WERI-Rb-1 (cell line): ENCODE measurements at places on chromosomes 3 and 15.

GRCh38 chr3:66442254-66443117, 58.3 kb downstream of the LRIG1 start:
- no peak for DNase-seq

GRCh38 chr3:12196684-12197083, 38.0 kb upstream of the TIMP4 start:
- peak; percentile 16 for DNase-seq

DNA sequence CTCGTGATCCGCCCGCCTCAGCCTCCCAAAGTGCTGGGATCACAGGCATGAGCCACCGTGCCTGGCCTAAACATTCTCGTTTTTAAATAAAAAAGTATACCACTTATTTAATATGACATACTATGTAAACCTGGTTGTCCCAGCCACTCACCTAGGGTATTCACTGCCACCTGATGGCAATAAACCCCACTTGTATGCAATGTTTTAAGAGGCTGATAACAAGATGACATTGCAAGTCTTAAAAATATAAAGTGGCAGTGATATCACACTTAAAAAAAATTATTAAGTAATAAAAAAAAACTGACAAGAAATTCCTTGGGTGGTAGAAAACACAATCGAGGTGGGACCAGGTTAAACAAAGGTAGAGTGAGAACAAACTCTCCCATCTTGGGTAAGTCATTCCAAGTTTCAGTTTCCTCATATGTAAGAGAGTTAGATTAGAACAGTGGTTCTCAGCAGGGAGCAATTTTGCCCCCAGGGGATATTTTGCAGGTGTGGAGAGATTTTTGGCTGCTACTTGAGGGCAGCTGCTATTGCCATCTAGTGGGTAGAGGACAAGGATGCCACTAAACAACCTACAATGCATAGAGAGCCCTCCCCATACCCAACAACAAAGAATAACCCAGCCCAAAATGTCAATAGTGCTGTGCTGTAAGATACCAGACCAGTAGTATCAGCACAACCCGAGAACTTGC, 14.5 kb downstream of the ARF4 start:
- DNase-seq = no peak

DNA sequence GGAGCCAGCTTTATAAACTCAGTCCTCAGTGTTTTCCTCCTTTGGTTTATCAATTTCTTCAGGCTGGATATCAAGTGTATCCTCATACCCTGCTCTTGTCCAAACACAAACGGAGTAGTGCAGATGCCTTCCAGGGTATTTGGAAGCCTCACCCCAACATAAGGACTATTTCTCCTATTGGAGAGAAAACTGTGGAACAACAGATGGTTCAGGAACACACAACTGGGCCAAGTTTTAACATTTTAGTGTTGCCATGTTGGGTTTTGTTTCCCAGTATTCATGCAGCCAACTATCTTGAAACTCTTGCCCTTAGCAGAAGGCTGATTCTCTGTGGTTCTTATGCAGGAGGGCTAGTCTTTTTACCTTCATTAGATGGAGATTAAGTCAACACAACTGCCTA, 398.1 kb downstream of the GABRB3 start:
- DNase-seq = no peak

DNA sequence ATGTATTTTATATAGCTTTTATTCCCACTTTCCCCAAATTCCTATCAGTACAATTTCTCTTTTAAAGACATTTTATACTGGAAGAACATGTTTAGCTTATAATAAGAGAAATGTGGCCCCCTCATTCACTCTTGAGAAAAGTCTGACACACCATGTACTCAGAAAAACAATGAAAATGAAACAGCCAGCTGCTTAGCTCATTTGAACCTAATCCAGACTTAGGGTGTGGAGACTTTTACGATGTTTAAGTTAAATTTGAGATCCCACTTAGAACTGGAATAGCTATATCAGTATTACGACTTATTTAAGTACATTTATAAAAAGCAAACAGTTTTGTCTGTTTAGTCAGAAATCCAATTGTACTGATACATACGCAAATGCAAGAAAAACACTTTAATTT, 252.3 kb upstream of the ARRDC4 start:
- no peak for DNase-seq

DNA sequence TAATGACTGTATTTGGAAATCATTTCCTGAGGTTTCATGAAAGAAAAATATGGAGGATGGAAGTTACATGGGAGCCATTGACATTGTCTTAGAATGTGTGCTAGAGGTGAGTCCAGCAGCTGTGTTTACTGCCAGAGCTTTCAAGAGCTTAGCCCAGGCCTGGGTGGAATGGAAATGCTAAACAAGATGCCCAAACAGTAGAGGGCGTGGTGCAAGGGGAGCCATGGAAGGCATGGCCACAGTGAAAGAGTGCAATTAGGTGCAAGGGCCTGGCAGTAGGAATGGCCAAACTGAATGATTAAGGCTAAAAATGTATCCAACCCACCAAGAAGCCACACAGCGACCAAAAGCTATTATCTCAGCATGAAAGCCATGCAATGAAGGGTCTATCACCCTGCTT, 257.7 kb upstream of the NR2F2 start:
- DNase-seq = no peak

GRCh38 chr3:28188686-28189085, 52.7 kb upstream of the CMC1 start:
- DNase-seq = no peak

GRCh38 chr3:131348911-131349310, 32.7 kb upstream of the NUDT16 start:
- no peak for DNase-seq

DNA sequence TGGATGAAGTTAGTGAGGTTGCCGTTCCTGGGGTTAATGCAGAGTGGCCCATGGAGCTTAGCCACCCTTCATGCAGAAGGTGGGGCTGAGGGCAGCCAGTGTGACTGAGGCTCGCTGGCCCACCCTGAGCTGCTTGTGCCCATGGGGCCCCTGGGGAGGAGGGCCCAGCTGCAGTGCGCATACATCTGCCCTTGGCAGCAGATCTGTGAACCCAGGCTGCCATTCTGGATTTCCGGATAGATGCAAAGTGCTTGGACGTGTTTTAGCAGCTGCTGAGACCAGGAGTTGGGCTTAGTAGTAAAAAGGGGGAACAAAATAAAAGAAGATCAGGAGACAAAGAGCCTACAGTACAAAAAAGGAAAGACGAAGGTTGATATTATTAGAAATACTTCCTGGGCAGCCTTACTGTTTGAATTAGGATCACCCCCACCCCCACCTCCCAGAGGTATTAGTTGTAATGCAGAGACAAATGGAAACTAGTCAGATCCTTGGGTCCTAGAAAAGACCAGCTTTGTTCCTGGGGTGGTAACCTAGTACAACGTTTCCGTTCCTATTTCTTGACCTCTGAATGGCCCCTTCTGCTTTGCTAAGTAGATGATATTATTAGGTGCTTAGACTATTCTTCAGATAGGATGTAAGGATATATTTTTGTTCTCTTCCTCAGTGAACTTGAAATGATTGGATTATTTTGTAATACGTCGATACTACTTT, 70.2 kb downstream of the IGF1R start:
- no peak for DNase-seq

DNA sequence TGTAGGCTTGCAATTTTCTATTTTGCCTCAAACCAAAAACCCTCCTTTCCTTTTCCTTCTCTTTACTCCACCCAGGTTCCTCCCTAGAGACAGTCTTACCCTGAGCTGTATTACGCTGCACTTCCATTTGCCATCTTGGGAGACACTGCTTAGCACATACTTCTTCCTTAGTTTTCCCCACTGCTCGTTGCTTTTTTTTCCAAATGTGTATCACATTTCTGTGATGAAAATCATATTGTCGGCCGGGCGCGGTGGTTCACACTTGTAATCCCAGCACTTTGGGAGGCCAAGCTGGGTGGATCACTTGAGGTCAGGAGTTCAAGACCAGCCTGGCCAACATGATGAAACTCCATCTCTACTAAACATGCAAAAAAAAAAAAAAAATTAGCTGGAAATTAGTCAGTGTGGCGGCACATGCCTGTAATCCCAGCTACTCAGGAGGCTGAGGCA, 29.5 kb downstream of the POPDC2 start:
- no peak for DNase-seq

- DNase-seq = no peak
Observed at GRCh38 chr3:170976190-170976519, 50.4 kb downstream of the SLC2A2 start.

- peak; percentile 68 for DNase-seq
Observed at GRCh38 chr3:126523745-126524428, at the start of gene CHST13. CHST13 (plus strand) TSS chr3:126524155; CDS start chr3:126524333, 178 bp downstream.

DNA sequence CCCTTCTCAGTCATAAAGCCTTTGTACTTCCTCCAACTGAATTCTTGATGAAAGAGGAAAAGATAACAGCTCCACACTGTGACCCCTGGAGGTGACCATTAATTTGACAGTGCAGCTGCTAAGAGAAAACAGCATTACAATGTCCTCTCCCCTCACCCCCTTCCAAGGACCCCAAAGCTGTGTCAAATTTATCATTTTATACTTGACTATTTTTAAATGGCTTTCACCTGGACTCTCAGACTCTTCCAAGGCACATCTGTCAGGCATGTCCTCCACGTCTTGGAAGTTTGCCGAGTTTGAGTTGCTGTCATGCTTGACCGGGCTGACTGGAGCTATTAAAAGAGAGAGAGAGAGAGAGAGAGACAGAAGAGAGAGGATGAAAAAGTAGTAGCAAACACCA, 236.5 kb downstream of the WDR72 start:
- peak; percentile 21 for DNase-seq

GRCh38 chr15:96043591-96044171, 286.8 kb upstream of the NR2F2 start:
- no peak for DNase-seq

GRCh38 chr3:132256989-132257388, 60.2 kb upstream of the ACP3 start:
- peak; percentile 41 for DNase-seq

- no peak for DNase-seq
Observed at GRCh38 chr15:33780011-33780768, 188.1 kb upstream of the CHRM5 start.

DNA sequence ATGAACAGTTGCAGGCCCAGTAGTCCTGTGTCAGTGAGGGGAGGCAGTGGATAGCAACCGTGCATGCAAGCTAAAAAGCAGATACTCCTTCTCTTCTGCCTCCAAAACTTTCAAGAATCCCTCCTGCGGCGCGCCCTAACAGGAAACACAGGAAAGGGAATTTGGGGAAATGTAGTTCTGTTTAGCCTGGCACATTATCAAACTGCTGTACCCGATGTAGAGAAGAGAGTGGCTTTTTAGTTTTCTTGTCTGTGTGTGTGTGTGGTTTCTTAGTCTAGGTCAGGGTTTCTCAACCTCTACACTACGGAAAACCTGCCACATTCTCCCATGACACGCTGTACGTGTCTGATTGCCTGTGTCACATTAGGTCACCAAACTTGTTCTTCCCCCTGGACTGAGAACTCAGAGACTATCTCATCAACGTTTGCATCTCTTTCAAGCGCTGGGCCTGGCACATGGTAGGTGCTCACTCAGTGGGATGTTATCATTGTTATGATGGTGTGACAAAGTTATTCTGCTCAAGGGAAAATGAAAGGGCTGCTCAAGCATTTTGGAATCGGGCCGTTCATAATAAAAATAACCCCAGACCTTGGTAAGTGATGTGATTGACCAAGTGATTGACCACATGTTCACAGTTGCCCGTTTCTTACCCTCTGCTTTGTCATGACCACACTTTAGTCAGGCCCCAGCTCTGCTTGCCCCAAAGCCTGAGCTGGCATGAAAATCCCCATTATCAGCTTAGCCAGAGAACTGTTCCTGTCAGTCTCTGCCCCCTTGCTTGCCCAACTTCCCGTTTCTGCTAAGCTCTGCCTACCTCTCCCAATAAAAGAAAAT, 33.2 kb downstream of the TM4SF4 start:
- no peak for DNase-seq

DNA sequence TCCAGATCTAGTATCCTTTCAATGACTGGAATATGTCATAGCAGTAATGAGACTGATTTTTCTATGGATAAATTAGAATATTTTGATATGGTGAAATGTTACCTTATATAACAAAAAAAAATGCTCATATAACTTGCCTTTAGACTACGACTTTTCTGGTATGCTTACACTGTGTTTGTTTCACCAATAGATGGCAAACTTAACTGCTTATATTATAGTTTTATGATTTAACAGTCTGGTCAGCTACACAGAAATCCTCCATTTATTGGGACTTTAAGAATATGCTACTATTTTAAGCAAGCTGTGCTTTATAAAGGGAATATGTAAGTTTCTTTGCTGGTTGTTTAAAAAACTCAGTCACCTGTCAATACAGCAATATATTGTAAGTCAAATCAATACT, 205.6 kb downstream of the VGLL3 start:
- no peak for DNase-seq

- DNase-seq = no peak
Observed at GRCh38 chr3:17905996-17906395, 163.6 kb upstream of the TBC1D5 start.

DNA sequence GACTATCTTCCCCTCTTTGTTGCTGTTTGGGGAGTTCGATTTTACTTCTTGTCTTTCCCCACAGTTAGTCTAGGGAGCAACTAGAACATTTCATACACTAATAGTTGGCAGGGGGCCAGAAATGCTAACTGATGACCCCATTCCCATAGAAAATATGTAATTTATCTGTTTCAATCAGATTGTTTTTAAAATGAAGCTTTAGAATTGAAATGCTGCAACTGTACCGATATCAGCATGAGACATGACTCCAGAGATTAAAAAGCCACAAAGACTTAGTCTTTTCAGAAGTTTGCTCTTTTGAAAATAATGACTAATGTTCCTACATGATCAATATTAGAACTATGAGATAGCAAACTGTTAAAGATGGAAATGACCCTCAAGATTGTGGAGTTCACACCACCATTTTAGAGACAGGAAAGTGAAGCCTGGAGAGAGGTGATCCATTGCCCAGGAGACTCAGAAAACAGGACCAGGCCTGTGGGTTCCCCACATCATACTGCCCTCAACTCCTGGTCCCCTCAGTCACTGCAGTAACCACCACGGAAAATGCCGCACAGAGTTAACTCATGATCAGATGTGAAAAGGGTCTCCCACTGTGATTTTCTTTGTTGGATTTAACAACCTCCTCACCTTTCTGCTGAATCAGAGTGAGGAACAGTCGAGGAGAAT, 130.3 kb downstream of the CHDH start:
- no peak for DNase-seq

DNA sequence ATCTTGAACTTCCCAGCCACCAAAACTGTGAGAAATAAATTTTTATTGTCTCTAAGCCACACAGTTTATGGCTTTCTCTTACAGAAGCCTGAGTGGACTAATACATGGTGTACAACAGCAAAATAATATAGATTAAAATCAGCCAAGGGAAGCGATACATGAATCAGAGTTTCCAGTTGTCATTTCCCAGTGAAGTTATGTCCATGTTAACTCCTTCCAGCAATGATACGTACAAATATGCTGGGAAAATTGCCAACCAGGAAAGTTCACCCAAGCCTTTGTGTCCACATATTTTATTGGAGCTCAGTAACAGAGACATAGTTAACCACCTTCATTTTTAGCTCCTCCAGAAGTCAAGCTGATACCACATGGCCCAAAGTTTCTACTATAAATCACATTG, 280.9 kb upstream of the KCNMB2 start:
- DNase-seq = no peak

DNA sequence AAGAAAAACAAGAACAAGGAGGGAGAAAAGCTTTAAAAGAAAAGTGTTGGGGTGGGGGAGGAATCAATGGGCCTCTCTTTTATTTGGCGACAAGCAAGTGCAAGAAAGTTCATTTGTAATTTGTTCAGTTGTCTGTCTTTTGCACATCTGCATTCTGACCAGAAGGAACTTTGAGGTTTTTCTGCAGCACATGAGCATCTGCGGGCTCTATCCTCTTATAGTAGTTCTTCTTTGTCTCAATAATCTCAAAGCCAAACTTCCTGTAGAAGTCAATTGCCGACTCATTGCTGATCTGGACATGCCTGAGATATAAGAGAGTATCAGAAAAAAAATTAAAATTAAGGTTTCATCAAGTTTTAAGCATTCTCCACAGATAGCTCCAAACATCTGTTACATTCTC, 24.4 kb downstream of the NAA50 start:
- no peak for DNase-seq
